ENCODE measurements at places on chromosomes 5 and 9.

GRCh38 chr5:21070858-21071257 lies 1082.9 kb upstream of the CDH18 start:
- DNase-seq: no peak

- DNase-seq: no peak
These were observed 56.9 kb upstream of the PIP5K1B start for GRCh38 chr9:68648164-68648563.

DNA sequence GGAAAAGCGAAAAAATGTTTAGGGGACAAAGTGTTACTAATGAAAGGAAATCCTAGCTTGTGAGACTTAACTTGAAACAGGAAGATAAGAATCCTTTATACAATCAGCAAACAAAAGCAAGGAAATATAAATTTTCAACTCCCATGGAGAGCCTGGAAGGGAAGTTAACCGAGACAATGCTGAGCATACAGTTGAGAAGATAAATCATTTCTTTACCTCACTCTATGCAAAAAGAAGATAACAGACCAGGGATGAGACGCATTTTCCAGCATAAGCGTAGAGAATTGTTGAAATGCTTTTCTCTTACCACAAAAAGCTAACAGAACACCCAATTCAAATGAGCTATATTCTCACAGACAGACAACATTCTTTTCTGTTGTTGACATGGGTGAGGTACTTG lies 309.6 kb downstream of the CWC27 start:
- DNase-seq: no peak

- no peak for DNase-seq
These were observed 27.8 kb upstream of the EGFL7 start for GRCh38 chr9:136634904-136635303.

GRCh38 chr9:126144603-126145456 lies 181.8 kb upstream of the MVB12B start:
- no peak for DNase-seq

DNA sequence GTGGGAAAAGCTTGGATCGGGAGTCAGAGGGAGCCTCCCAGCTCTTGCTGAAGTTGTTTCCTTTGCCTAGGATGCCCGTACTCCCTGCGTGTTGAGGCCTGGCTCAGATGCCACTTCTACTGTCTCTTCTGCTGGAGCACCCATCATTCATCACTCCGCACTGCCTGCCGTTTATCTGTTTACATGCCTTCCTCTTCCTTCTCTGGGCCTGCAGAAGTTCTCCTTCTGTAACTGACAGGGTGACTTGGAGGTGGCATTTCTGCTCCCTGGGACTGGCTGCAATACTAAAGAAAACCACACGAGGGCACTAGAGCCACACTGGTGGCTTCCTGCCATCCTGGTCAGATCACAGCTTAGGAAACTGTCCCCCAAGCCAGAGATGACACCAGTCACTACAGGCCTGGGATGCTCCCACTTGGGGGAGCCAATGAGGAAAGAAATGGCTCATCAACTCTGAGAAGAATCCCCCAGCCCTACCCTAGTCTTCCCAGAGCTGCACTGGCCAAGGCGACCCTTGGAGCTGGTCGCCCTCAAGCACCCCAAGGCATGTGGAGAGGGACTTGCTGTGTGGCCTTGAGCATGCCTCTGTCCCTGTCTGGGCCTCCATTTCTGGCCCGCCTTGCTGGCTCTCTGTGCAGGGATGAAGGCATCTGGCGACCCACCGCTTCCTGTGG lies 9.7 kb upstream of the SLC25A51 start:
- DNase-seq: peak; percentile 98

- DNase-seq: no peak
These were observed 336.8 kb upstream of the RFX3 start for GRCh38 chr9:3862561-3862960.

DNA sequence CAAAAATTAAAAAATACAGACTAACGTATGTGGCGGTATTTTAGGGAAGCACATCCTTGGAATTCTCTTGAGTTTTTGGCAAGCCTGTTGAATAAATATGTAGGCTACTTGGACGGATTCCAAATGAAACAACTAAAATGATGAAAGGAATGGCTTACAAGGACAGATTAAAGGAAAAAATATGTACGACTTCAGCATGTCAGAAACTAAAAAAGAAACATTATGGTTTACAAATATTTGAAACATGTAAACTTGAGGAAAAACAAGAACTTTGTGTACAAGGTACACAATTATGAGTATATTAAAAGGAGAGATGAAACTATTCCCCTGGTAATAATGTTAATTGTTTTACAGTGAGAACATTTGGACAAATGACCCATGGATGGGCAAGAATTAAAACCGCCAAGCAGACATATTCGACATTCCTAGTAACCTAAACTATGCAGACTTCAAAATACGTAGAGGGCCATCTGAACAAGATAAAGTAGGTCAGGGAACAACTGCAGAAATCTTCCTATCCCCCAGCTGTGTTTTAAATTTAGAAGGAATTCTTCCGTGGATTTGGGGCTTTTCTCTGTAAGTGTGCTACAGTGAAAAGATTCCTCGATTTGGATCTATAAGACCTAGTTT lies 12.5 kb downstream of the EDIL3 start:
- no peak for DNase-seq

DNA sequence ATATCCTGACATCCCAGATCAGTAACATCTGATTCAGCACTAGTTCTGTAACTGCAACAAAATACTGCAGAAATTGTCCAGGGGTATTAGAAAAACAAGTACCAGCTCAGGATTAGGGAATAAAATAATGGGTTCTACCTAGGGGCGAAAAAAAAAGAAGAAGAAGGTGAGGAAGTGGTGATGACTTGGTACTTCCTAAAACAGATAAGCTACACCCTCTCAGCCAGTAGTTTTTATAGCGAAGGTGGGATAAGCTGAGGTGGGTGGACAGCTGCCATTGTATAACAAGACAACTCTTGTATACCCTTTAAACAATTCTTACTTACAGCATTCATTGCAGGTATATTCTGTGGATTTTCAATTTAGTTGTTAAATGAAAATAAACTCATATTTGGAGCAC lies 19.1 kb downstream of the RAPGEF6 start:
- DNase-seq: no peak

DNA sequence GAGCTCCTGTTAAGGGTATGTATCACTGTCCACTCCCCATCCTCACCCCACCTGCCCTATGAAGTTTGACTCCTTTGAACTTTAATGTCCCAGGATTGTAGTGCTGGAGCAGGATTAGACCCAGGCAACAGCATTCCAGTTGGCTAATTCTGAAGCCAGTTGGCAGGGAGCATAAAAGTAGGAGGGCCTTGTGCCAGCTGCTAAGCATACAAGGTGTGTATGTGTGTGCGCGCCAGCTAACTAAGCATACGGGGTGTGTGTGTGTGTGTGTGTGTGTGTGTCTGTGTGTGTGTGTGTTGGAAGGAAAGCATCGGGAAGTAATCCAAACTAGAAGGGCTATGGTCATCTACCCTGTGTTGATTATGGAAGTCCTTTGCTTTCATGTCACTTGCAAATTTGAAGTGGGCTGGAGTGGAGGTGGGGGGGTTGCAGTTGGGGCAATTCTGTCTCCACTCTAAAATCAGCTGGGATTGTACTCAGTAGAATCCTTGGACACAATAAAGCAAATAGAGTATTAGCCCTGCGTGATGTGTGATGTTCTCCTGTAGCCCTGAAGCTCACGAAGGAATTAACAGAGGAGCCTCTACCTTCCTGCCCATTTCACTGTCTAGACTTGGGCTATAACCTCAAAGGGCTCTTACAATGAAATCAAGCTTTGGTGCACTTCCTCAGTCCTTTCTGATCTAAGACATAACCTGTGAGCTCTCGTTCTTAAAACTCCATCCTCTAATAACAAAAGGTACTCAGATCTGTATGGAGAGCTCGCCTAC lies 26.9 kb downstream of the HMGCR start:
- DNase-seq: no peak

- DNase-seq: no peak
These were observed 33.0 kb upstream of the ARHGAP26 start for GRCh38 chr5:142737179-142737578.

GRCh38 chr9:74293479-74293878 lies 203.7 kb upstream of the RORB start:
- no peak for DNase-seq

DNA sequence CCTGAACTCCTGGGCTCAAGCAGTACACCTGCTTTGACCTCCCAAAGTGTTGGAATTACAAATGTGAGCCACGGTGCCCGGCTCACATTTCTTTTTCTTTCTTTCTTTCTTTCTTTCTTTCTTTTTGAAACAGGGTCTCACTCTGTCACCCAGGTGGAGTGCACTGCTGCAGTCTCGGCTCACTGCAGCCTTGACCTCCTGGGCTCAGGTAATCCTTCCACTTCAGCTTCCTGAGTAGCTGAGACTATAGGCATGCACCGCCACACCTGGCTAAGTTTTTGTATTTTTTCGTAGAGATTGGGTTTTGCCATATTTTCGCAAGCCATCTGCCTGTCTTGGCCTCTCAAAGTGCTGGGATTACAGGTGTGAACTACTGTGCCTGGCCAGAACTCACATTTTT lies 183.7 kb downstream of the CCDC171 start:
- no peak for DNase-seq

DNA sequence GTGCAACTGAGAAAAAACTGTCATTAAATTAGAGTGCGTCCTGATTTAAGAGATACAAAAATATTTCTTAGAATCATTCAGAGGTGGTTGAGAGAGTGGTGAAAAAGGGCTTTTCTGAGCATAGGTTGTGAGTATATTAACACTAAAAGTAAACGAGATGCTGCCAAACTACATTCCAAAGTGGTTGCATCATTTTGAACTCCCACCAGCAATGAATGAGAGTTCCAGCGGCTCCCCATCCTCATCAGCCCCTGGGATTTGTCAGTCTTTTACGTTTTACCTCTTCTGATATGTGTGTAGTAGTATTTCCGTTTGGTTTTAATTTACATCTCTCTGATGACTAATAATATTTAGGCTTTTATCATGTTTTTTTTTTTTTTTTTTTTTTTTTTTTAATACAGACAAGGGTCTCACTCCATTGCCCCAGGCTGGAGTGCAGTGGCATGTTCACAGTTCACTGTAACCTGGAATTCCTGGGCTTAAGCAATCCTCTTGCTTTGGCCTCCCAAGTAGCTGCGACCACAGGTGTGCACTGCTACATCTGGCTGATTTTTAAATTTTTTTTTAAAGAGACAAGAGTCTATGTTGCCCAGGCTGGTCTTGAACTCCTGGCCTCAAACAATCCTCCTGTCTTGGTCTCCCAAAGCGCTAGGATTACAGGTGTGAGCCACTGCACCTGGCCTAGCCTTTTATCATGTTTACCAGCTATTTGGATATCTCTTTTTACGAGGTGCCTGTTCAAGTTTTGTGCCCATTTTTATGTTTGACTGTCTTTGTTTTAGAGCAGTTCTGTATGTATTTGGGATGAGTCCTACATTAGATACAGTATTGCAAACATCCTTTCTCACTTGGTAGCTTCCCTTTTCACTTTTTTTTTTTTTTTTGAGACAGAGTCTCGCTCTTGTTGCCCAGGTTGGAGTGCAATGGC lies 17.0 kb downstream of the PRRT1B start:
- DNase-seq: no peak

DNA sequence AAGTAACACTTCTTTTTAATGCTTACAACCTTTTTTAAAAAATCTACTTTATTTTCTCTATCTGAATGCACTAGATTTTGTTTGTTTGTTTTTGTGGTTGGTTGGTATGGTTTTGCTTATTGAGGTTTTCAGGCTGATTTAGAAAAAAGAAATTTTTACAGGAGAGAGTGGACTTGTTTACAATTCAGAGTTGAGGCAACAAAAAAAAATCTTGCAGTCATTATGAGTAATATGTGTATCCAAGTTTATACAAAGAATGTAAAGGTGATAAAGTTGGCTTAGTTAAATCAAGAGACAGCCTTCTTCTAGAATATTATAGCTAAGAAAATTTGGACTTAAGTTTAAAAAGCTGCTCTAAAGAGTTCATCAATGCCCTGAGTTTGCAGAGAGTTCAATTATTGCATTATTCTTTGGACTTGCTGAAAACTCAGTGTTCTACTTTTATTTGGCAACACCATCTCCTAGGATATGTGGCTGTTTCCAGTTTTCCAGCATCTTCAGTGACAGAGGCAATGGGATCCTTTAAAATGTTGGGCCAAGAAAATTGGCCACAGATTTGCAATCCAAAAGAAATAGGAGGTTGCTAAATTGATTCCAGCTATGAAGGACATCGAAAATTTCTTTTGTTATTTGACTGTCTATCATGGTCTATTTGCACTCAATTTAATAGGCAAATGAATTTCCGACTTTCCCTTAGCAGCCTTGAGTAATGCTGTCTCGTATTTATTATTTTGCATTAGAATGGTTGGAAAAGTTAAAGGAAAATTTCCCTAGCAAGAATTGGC lies 10.7 kb downstream of the STK32A start:
- peak; percentile 37 for DNase-seq

- DNase-seq: no peak
These were observed 116.5 kb upstream of the OTULINL start for GRCh38 chr5:14465116-14465515.

DNA sequence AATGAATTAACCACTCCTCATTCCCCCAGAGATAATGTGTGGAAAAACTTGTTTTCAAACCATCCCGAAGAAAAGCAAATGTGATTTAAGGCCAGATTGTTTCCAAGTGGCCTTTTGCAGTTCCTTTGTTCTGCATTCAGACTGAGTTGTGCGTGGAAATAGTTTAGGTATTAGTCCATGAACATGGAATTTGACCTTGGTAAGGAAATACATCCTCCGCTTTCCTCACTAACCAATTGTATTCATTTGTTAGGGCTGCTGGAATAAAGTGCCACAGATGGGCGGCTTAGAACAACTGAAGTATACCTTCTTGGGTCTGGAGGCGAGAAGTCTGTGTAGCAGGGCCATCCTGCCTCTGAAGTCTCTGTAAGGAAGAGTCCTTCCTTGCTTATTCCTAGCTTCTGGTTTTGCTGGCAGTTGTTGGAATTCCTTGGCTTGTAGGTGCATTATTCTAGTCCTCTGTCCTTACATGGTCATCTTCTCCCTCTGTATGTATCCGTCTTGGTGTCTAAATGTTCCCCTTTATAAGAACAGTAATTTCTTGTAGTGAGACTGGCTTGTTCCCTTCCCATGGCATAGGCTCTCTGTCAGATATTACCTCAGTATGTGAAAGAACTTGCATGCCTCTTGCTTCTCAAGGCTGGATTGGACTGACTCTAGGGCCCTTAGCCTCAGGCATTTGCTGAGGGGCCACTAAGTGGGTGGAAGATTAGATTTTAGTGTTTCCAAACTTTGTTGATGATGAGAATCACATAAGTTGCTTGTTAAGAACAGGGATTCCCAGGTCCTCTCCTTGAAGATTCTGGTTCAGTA lies 53.9 kb downstream of the RAI14 start:
- DNase-seq: no peak
